ENCODE measurements at places on chromosomes 13 and 19.

DNA sequence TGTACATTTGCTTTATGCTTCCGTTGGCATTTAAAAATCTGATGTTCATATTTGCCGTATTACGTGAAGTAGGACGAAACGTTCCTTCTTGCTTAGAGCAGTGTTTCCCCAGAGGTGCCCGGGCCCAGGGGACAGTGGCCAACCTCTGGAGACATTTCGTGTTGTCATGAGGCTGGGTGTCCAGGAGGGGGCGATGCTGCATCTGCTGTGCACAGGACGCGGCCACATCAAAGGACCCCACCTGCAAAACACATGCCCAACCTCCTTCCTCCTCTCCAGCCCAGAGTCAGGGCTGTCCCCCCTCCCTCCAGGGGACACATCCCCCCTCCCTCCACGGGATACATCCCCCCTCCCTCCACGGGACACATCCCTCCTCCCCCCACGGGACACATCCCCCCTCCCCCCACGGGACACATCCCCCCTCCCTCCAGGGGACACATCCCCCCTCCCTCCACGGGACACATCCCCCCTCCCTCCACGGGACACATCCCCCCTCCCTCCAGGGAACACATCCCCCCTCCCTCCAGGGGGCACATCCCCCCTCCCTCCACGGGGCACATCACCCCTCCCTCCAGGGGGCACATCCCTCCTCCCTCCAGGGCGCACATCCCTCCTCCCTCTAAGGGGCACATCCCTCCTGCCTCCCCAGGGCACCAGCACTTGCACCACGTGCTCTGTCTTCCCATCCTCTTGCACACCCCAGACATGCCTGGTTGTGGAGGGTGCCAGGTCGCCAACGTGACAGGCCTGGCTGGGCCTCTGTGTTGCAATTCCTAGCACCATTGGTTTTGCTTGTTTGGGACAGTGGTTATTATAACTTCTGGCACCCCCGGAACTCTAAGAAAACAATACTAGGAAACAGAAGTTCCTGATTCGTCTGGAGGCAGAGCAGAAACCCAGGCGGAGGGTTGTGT, 46.7 kb downstream of the GAS6 start:
- DNase-seq = peak; percentile 42

GRCh38 chr19:50557009-50557613, 11.1 kb downstream of the LRRC4B start:
- no peak for DNase-seq

DNA sequence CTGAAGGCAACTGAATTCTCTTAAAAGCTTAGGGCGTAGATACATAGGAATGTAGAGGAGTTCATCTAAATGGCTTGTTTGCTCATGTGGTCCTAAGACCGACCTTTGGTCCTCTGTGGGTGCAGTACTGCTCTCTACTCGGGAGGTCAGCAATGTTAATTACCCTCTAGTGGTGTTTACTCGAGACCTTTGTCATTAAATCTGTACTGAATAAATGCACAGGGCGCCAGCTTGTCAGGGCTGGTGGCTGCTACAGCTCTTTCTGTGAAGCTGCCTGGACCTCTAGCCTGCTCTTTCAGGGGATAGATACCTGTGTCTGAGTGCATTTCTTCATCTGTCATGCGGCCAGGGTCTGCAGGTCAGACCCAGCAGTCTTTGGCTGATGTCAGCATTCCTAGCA, 29.2 kb upstream of the MPHOSPH8 start:
- no peak for DNase-seq

DNA sequence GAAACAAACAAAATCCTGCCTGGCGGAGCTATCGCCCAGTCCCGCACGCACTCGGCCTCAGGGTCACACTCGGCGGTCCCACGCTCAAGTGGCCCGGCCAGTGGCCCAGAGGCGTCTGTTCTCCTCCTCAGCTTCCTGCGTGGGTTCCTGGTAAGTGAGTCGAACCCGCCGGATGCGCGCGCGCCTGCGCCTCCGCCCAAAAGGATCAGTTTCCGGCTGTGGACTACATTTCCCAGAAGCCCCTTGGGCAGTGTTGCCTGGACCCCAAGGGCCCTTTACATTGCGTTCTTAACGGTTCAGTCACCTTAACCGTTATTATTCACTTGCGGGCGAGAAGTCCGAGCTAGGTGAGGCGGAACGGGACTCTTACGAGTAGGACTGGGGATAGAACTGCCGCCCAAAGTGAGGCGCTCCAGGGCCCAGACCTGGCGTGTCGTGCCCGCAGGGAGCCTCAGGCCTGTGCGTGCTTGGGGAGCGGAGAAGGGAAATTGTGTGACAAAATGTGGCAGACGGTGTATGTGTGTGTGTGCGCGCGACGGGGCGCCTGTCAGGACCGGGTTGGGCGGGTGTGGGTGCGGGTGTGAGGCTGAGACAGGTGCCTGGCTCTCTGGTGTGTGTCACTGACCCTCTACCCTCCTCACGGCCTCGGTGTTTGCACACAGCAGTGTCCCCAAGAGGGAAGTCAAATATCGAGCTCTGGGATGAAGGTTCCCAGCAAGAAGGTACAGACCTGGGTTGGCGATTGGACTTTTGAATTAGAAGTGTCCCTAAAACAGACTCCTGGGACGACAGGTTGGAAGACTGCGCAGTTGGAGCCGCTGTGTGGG, at the start of gene ZNF546:
ZNF546 (plus strand) TSS at position 250 of the 827 bp plus-strand sequence. CDS start 1,267 bp downstream, outside the sequence.
- peak; percentile 94 for DNase-seq

GRCh38 chr19:1076046-1076386, 9.0 kb downstream of the ARHGAP45 start:
- no peak for DNase-seq

DNA sequence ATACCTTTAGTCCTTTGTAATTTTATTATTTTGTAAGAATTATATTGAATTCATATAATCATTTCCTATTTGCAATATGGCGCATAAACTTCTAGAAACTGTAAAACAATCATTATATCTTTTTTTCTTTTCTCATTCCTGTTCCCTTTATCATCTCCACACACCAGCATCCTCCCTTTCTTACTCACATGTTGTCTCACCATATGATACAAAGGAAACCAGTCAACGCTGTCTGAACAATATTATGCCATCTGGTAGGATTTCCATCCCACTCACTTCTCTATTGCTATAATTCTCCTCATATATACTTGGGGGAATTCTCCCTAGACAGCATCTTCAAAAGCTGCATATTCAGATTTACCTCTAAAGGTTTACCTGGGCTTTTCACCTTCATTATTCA, 389.8 kb downstream of the NDFIP2 start:
- no peak for DNase-seq

DNA sequence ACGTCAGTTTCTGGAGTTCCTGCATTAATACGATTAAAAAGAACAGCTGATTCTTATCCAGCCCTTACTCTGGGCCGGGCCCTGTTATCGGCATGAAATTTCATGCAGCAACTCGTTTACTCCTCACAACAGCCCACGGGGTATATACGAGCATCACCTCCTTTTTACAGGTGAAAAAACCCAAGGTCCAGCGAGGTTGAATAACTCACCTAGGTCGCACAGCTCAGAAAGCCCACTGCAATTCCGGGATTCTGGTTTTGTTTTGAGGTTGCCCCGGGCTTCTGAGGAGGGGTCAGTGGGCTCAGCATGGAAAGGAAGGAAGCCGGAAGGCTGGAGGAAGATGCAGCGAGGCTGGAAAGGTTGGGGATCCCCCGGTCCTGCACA, 577 bp upstream of the ACP7 start:
- DNase-seq = no peak

GRCh38 chr19:33005440-33005839, 33.4 kb downstream of the FAAP24 start:
- DNase-seq = no peak

DNA sequence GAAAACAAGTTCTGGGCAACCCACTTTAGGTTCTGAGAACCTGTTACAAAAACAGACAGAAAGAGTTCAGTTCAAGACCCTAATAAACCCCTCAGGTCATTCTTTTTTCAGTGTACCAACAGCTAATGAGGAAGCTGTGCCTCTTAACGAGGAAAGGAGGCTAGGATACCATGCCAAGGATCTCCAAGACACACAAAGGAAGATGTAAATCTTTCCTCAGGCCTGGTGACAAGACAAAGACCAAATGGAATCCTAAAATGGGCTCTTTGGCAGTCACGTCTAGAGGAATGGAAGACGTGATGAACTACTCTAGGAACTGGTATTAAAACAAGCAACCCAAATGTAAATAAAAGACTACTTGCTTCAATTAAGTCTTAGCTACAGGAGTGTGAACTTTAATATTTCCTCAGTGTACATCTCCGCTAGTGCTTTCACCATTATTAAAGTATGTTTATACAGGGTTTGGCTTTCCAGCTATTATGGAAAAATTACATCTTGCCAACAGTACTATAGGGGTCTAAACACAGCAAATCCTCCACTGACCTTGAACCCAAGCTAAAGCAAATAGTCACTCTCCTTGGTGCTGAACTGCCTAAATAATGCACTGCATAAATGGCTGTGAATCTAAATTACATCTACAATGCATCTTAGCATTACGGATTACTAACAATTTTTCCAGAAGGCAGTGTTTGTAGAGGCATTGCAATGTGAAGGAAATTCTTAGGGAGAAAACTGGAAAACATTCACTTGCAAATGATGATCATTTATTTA, 42.3 kb downstream of the ENOX1 start:
- no peak for DNase-seq

Data from suppressor macrophage treated with lipopolysaccharide for 1 hour (primary cell).